ENCODE measurements at places on chromosomes 3 and 15.

DNA sequence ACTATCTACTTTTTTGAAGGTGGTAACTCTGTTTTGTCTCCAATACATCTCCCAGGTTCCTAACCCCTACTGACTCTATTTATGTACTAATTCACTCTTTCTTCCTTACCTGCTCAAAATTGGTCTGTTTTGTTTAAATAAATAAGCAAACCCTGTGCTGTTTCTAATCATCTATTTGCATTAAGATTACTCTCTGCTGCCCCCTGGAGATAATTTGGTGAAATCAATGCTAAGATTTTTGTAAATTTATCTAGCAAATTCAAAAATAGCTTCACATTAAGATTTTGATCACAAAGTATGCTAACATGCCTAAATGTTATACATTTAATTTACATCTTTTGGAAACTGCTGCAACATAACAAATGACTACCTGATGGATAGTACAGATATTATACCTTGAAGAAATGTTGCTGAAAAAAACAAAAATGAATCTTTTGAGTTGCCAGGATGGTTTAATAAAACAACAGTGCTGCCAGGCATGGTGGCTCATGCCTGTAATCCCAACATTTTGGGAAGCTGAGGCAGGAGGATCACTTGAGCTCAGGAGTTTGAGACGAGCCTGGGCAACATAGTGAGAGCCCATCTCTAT lies 4.4 kb upstream of the CD200R1 start:
- DNase-seq, result peak; percentile 36

DNA sequence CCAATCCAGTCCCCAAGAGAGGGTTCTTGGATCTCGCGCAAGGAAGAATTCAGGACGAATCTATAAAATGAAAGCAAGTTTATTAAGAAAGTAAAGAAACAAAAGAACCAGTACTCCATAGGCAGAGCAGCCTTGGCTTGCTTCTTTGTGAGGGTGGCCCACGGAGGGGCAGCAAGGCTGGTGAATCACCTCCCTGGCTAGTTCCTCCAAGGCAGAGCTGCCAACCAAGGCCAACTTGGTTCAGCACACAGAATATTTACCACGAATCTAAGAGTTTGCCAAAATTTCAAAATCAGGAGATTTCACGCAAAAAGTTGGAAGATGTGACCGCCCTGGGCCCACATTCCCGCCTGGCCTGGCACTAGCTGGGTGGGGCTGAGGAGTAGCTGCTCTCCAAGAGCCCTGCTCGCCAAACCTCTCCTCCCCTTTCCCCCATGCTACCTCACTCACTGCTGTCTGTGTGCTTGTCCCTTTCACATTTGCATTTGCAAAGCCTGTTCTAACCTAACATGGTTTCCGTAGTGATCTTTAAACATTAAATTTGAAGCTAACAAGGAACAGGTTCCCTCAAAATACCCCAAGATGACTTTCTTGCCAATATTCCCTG lies 26.2 kb upstream of the DCUN1D1 start:
- DNase-seq, result no peak

DNA sequence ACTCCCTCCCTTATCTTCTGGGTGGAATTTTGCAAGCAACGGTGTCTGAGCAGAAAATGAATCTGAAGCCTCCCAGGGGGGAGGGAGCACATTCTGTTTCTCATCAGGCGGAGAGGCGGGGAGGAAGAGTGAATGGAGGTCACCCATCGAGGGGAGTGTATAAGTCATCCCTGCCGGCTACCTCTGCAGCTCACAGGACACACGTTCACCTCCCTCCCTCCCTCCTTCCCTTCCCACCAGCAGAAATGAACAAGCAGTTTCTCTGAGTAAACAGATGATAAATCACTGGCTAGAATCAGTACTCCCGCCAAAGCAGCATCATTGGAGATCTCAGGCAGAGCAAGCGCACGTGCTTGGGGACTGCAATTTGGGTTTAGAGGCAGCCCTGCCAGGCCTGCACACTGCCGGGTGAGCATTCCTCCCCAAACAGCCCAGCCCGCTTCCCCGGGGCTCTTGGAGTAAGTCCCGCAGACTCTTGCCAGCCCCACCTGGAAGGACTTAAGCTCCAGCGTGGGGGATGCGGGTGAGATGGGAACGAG lies 38.3 kb downstream of the CPN2 start:
- no peak for DNase-seq

DNA sequence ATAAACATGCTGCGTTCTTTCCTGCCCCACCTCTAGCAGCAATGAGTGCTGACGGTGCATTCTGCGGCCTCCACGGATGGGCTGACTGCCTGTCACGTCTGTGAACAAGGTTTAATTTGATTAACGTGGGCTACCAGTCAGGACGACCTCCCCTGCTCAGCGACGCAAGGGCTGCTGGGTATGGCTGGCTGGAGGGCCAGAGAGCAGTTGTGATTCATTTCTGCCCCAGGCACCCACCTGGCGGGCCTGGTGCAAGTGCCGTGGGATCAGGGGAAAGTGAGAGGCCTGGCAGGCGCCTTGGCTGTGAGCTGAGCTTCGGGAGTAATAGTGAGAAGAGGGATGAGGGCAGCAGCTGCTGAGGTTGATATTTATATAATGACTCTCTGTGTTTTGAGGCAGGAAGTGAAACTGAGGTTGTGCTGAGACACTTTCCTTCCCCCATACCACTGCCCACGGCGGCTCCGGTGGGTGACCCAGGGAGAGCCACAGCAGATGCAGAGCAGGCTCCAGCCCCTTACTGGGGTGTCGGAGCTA lies 190.4 kb upstream of the BCL6 start:
- DNase-seq, result no peak

DNA sequence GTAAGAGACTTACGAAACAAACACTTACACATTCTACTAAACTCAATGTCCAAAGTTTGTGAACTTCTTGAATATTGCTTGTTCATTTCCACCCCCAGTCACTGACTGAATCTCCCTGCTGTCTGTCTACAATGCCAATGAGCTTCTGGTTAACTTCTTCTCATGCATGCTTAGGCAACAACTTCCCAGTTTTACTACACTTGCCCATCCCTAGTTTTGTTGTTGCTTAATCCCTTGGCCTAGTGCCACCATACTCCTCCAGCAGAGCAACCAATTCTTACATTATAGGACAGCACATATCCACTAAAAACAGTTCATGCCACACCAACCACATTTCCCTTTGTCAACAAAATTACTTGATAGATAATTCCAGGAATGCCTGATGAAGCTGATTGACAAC lies 40.9 kb upstream of the CCR2 start:
- DNase-seq, result peak; percentile 1

GRCh38 chr15:71549091-71549490 lies 261.3 kb upstream of the NR2E3 start:
- no peak for DNase-seq

GRCh38 chr3:188259191-188259590 lies 105.2 kb downstream of the LPP start:
- no peak for DNase-seq

DNA sequence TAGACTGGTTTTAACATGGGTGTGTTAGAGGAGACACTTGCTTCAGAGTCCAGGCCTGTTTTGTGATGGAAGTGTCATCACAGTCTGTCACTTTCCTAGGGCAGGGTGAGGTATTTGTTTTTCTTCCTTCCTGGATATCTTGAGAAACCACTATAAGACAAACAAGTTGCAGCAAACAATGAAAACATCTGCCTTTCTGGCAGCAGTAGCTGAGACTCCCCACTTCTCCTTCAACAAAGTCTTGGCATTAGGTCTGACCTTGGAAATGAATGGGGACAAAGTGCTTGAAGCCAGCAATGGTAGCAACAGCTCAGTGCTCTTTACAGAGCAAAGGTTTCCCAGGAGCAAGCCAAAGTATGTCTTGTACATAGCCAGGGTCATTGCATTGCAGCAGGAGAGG lies 64.6 kb downstream of the CD200 start:
- DNase-seq, result no peak

- DNase-seq, result no peak
Observed at GRCh38 chr3:189982321-189982945, 138.3 kb downstream of the P3H2 start.

DNA sequence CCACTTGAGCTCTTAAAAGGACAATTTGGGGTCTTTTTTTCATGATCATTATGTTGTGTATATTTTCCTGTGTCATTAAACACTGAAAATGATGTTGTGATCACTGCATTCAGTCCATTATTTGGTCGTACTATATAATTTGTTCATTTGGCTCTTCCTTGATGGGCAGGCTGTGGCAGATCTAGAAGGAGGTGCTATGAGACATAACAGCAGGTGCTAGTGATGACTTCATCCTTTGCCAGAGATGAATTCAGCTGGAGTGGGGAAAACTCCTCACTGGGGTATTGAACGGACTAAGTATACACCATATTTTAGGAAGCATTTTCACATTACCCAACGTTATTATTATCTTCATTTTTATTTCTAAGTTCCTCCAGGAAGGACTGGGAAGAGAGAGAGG lies 12.0 kb downstream of the CMTM7 start:
- DNase-seq, result no peak

- DNase-seq, result no peak
Observed at GRCh38 chr15:89910891-89911626, 1.7 kb downstream of the ARPIN start.

- peak; percentile 2 for DNase-seq
Observed at GRCh38 chr3:53140847-53141845, 10.9 kb upstream of the RFT1 start.

- DNase-seq, result no peak
Observed at GRCh38 chr3:11410564-11410963, 138.4 kb downstream of the ATG7 start.

- DNase-seq, result no peak
Observed at GRCh38 chr3:102599819-102600576, 165.2 kb downstream of the ZPLD1 start.

- no peak for DNase-seq
Observed at GRCh38 chr15:31957581-31957980, 72.7 kb upstream of the CHRNA7 start.

- DNase-seq, result no peak
Observed at GRCh38 chr15:91857772-91858171, 4.3 kb downstream of the SLCO3A1 start.

DNA sequence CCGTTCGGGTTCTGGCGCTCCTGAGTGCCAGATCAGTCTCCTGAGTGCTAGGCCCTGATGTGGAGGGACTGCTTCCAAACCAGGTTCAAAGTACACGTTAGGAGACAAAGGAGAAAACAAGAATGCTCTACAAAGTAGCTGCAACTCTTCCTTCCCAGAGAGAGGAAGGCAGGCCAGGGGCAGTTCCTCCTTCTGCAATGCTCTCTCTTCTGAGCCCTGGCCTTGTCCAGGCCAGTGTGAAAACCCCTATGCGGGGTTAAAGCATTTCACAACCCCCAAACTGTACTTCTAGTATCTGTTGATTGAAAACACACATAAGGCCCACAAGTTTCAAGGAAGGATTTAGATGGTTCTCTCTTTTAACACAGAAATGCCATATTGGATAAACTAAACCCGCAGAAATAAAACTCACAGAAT lies 9.7 kb upstream of the CALML4 start:
- no peak for DNase-seq

DNA sequence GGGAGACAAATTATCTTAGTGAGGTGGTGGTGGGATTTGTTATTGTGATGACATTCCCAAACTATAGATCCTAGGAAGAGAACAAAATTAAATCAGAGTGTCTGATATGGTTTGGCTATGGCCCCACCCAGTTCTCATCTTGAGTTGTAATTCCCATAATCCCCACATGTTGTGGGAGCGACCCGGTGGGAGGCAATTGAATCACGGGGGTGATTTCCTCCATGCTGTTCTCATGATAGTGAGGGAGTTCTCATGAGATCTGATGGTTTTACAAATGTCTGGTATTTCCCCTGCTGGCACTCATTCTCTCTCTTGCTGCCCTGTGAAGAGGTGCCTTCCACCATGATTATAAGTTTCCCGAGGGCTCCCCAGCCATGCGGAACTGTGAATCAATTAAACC lies 62.0 kb downstream of the RPL22L1 start:
- DNase-seq, result no peak

DNA sequence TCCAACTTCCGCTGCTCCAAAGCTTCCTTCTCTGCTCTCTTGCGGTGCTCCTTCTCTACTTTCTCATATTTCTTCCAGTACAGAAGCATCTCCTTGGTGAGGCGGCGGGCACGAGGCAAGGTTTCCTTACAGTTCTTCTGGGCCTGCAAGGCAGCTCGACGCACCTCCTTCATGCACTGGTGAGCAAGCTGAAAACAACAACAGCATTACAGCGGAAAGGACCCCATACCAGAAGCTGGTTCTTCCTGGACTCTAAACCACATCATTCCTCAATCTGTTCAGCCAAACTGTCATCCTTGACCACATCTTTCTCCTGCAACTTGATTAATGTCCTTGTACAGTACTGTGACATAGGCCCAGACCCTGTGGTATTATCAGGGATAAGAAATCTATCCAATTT lies 36.4 kb downstream of the INO80 start:
- DNase-seq, result no peak

DNA sequence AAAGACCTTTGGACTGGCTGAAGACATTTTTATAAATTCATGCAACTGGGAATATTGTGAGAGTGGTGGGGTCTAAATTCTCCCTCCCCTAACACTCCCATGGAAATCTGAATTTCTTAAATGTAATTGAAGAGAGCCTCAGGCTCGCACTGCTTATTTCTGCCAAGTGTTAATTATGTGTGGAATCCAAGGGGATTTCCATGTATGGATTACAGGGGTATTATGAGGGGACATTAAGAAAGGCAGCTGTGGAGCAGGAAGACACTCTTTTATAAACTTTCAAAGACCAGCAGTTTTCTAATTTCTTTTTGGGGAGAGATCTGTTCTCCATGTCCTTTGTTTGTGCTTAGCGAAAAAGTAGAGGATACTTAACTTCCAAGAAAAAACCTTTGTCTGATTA lies 152.1 kb upstream of the TBL1XR1 start:
- no peak for DNase-seq

GRCh38 chr15:78671626-78672211 lies 30.7 kb upstream of the CHRNB4 start:
- peak; percentile 36 for DNase-seq

DNA sequence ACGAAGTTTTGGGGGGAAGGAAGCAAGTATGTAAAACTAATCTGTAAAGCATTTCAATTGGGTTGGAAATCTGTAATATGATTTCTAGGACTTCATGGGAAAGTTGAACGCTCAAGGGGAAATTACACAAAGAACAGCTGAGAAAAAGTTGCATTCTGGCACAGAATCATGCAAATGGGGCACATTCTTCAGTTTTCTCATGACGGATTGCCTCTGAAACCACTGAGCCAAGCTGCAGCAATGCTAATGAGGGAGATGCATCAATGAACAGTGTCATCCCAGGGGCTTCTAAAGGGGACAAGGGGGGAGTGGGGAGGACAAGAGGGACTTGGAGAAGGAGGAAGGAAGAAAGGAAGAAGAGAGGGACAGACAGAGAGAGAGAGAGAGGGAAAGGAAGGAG lies 291.4 kb upstream of the ATP11B start:
- DNase-seq, result no peak
